ENCODE measurements at places on chromosomes 3 and 15. TPM values are rescaled to one million over a fixed set of nuclear protein-coding genes. Genes with fewer than 3 reads are reported as not detected.
A peak's percentile ranks its signal among the peaks of the same experiment; 100 is the strongest.

- DNase-seq, result no peak
Observed at GRCh38 chr15:57625703-57626448, 34.2 kb downstream of the MYZAP start.

DNA sequence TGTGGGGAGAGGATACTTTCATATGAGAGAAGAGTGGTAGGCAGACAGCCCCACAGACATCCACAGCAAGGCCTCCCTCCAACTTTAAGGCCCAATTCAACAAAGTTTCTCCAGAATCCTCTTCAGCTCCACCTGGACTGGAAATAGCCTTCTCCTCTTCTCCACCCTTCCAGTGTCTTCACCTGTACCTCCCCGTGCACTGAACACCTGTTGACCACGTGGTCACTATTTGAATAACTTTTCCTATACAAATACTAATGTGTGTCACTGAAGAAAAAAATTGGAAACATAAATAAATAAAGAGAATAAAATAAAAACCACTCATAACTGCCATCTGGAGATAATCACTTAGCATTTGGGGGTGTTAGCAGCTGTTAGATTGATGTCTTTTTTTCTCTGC is 52.9 kb downstream of the CCNL1 start:
- no peak for DNase-seq

GRCh38 chr15:31457161-31457560 is 130.5 kb downstream of the KLF13 start:
- no peak for DNase-seq

GRCh38 chr3:47536221-47536891 is 22.8 kb upstream of the ELP6 start:
- no peak for DNase-seq

DNA sequence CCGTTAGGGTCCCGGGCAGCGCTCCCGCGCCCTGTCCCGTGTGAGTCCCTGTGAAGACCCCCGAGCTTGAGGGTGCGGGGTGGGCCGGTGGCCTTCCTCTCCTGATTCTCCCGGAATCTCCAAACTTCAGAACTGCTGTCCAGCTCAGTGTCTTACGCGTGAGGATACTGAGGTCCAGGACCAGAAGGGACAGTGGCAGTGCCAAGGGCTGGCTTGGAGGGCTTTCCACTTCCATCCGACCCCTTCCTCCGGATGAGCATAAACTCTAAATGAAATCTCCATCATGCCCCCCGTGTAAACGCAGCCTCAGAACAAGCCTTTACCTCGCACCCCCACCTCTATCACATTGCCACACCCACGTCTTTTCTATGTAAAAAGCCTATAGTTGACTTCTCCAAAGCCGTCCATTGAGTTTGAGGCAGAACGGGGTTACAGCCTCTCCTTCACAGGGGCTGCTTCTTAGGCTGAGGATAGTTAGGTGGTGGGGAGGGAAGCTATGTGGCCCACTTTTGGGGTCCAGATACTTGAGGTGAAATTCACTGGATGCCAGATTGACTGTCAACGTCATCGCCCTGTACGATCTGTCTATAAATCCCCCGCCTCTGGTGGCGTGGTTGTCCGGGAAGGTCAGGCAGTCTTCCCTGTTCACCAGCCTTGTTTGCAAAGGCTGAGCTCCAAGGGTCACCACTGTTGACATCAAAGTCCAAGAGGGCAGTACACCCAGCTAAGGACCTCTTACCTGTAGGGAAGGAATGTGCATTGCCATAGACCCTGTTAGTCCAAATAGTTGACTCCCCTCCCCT is 1.1 kb downstream of the EDEM1 start:
- peak; percentile 68 for DNase-seq

DNA sequence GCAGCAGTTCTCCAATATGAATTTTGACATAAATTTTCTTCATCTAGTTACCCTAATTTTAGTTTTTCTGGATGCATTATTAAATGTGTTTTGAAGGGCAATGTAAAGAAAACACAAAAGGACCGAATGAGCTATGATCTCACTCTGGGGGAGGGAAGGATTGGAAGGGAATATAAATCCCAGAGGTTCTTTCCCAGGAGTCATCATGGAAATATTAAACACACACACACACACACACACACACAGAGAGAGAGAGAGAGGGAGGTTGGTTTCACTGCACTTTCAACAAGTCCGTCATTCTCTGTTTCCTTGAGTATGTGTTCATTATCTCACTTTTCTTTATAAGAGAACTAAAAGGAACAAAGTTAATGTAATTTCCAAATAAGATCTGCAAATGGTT is 70.7 kb upstream of the DCBLD2 start:
- no peak for DNase-seq

GRCh38 chr3:30685267-30685667 is 78.9 kb downstream of the TGFBR2 start:
- no peak for DNase-seq

DNA sequence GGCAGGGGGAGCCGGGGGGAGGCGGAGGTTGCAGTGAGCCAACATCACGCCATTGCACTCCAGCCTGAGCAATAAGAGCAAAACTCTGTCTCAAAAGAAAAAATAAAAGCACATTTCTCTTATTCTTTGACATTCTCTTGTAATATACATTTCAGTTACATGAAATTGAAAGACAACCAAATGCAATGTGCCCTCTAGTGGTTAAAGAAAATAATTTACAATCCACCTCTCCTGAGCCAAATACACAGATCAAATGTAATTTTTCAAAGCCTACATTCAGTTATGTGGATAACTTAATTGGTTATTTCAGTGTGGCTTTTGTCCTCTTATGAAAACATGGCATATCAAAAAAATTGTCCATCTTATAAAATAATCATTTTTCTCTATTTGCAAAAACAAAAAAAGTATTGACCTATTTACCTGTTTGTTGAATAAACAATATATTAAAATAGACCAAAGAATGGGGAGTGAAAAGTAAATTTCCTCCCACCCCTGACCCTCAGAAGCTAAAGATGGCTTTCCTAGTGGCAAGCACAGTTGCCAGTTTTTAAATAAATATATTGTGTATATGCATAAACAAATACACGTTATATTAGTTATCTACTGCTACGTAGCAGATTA is 14.2 kb upstream of the U2SURP start:
- no peak for DNase-seq

DNA sequence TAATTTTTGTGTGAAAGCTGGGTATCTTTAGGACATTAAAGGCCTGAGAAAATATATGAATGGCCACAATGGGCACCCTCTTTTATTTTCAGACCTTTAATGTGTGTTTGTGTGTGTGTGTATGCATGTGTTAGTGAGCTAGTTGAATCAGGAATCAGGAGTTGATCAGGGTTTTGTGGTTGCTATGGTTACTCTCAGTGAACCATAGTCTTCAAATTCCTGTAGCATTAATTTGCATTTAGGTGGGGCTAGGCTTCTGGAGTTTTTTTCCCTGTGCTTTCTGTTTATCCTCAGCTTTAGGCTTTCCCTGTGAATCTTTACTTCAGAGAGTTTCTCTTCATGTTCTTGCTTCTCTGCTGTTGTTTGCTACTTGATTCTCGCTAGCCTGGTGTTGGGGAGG is 122.0 kb upstream of the ONECUT1 start:
- no peak for DNase-seq

DNA sequence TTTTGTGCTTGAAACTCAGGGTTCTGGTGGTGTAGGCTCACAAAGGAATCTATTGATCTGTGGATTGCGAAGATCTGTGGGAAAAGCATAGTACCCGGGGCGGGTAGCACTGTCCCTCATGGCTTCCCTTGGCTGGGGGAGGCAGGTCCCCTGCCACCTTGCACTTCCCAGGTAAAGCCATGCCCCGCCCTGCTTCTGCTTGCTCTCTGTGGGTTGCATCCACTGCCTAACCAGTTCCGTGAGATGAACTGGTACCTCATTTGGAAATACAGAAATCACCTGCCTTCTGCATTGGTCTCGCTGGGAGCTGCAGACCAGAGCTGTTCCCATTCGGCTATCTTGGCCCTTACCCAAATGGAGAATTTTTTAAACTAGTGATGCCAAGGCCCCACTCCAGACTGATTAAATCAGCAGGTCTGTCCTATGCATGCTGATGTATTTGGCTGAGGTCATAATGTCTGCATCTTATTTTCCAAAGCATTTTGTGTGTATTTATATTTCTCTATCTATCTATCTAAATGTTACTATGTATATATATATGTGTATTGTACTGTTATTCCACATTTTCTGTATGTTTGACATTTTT is 65.5 kb upstream of the SLC7A14 start:
- no peak for DNase-seq

DNA sequence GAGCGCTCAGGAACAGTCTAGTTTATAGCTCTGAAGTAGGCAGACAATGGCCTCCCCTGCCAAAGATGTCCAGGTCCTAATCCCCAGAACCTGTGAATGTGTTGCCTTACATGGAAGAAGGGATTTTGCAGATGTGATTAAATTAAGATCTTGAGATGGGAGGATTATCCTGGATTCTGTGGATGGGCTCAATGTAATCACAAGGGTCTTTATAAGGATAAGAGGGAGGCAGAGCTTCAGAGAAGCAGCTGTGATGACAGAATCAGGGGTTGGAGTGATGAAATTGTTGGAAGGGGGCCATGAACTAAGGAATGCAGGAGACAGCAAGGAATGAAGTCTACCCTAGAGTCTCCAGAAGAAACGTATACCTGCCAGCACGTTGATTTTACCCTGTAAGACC is 14.0 kb upstream of the GK5 start:
- no peak for DNase-seq

- DNase-seq, result no peak
Observed at GRCh38 chr15:47288794-47289193, 428.5 kb upstream of the SEMA6D start.

DNA sequence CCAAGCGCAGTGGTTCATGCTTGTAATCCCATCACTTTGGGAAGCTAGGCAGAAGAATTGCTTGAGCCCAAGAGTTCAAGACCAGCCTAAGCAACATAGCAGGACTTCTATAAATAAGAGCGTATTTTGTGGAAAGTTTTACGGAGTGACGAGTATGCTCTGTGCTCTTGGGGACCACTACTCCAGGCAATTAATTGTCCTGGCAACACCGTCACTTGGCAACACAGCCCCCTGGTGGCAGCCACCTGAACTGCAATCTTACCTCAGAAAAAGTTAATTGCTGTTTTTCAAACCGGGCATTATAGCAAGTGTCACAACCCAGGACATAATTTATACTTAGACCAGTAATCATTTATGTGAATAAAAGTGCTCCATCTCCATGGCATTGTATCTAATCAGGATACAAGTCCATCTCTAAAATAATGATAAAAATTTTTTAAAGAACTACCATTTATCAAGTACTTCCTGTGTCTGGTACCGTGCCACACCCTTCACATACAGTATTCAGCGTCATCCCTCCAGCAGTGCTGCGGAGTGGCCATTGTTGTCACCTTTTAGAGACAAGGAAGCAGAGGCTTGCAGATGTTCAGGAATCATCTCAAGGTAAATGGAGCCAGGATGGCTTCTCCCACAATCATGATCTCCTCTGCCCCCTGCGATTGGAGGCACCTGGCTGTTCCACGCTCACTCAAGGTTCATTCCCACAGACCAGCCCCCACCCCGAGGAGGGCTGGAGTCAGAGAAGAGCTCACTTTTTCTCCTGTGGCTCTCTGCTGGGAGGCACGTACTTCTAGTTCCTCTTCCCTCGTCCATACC is 34.5 kb downstream of the PLA2G4D start:
- DNase-seq, result peak; percentile 59

- DNase-seq, result no peak
Observed at GRCh38 chr3:179872842-179873241, 163.9 kb downstream of the PEX5L start.

GRCh38 chr3:11576453-11576852 is 67.3 kb downstream of the VGLL4 start:
- DNase-seq, result no peak

- DNase-seq, result no peak
Observed at GRCh38 chr3:100720426-100720825, 11.1 kb downstream of the TFG start.

GRCh38 chr3:195999896-196000295 is 82.0 kb downstream of the TFRC start:
- DNase-seq, result no peak

DNA sequence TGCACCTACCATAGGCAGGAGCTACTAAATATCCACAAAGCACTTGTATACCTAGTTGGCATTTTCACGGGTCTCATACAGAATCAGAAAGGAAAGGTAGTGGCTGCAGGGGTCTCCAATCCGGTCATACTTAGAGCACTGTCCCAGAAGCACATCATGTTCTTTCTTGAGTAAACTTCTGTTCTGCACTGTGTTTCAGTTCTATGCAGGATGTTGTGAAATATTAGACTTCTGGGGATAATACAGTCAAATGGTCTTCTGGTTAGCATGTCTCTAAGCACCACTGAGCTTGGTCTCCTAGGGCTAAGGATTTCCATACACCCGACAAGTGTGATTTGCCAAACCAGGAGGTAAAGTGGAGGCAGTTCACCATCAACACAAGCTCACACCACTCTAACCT is 27.9 kb downstream of the MINDY4B start:
- DNase-seq, result no peak

DNA sequence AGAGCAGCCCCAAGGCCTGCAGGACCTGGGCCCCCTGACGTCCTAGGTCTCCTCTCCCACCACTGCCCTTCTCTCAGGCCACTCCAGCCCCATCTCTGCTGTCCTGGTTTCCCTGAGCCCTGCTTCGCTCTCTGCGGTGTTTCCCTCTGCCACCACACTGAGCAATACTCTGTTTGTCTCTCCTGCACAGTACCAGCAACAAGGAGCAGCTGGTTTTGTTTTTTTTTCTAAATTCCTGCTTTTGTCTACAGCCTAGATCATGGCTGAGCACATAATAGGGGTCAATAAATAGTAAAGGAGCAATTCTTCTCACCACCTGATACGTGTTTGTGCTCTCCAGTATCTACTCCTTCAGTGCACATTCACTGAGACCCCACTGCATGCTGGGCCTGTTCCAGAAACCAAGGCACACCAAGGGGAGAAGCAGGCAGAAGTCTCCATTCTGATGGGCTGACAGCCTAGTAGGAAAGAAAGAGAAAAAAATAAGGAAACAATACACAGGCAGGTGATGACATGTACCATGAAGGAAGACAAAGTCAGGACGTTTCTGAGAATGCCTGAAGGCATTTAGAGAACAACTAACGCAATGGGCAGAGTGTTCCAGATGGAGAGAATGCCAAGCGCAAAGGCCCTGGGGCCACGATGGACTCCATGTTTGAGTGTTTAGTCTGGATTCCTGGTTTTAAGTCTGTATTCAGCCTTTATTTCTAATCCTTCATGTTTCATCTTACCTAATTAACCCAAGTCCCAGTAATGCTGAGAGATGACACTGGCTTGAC is 6.0 kb upstream of the ACAD9 start:
- DNase-seq, result no peak

Gene MUC4
- 0.24 TPM for total RNA-seq

Gene FBXW12
- not detected for total RNA-seq

Gene EFHB
- total RNA-seq, result 0.39 TPM

Gene ASB14
- not detected for total RNA-seq

Gene SPESP1
- 0.86 TPM for total RNA-seq

Gene GP5
- 0.31 TPM for total RNA-seq

Gene MEX3B
- total RNA-seq, result 0.61 TPM

Gene CPN2
- total RNA-seq, result not detected

Gene SH3GL3
- total RNA-seq, result not detected

Gene PPIB
- 385 TPM for total RNA-seq

Gene LRRC31
- not detected for total RNA-seq

Gene LDHAL6B
- total RNA-seq, result not detected

All from CD8-positive, alpha-beta memory T cell (primary cell).